Activated CD4-positive, alpha-beta T cell treated with anti-CD3 and anti-CD28 coated beads, Interleukin-2, amount 50 U/mL, for 24 hours (primary cell): ENCODE measurements at places on chromosomes 3 and 15.
A peak's percentile ranks its signal among the peaks of the same experiment; 100 is the strongest.

DNA sequence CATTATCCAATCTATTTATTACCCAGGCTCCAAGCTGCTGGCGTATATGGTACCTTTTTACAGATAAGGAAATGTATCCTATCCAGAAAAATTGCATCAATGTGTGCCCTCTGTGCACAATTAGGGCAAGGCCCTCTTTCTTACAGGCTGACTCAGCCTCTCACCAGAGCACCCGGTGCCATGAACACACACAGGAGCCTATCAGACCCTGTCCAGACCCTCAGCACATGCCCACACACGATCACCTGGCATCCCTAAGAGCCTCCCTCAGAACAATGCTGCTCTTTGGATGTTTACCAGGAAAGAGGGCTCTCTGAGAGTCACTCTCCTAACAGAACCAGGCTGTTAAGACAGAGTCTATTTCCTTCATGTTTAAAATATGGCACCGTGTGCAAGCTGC is 460.0 kb upstream of the TBL1XR1 start:
- no peak for DNase-seq

GRCh38 chr15:61380270-61380669 is 151.2 kb upstream of the RORA start:
- DNase-seq = no peak

GRCh38 chr3:133058243-133058642 is 20.1 kb downstream of the TMEM108 start:
- no peak for DNase-seq

GRCh38 chr15:31367730-31368344 is 41.2 kb downstream of the KLF13 start:
- no peak for DNase-seq

- peak; percentile 40 for DNase-seq
Observed at GRCh38 chr15:42273900-42274701, 868 bp upstream of the TMEM87A start.

DNA sequence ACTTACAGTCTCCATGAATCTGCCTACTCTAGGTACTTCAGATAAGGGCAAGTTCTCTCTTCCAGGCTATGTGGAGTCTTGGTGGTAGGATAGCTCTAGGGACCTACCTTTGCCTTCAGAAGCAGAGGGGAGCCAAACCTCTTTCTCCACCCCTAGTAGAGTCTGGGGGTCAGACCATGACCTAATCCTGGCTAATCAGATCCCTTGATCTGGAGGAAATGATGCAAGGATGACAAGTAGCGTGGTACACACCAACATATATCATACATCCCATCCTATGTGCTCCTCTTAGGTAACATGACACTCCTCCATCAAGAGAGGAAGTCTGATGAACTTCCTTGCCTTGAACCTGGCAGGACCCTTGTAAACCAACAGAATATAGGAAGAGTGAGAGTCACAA is 15.4 kb upstream of the PLA2G4F start:
- no peak for DNase-seq

DNA sequence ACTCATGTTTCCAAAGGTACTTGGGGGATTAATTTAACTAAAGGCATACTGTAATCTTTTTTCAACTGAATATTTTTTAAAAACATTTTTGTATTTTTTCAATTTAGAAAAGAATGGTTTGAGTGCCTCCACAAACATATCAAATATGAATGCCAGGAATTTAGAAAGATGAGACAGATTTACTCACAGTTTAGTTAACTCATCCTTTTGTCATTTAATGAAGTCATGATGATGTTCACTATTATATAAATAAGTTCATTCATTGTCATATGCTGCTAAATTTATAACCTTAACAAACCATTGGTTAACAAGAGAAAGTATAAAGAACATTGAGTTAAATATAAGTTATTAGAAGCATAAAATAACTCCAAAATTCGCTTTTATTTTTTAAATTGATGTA is 50.0 kb downstream of the FGF7 start:
- no peak for DNase-seq

DNA sequence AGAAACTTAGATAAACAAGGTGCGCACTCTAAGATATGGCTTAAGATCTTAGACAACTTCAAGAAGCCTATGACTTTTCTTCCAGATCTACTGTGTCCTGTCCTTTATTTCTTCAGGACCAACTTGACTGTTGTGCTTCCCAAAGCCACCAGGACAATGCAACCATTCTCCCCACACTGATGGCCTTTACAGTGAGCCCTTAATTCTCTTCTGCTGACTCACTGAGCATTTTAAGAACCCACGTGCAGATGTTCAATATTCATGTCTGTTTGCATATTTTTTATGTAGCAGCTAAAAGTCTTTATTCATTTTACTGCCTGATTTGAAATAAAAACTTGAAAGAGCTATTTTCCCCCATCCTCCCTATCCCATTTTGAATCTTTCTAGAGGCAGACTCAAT is 103.3 kb upstream of the SLC2A2 start:
- no peak for DNase-seq

GRCh38 chr3:59605318-59605717 is 555.5 kb upstream of the CFAP20DC start:
- no peak for DNase-seq

DNA sequence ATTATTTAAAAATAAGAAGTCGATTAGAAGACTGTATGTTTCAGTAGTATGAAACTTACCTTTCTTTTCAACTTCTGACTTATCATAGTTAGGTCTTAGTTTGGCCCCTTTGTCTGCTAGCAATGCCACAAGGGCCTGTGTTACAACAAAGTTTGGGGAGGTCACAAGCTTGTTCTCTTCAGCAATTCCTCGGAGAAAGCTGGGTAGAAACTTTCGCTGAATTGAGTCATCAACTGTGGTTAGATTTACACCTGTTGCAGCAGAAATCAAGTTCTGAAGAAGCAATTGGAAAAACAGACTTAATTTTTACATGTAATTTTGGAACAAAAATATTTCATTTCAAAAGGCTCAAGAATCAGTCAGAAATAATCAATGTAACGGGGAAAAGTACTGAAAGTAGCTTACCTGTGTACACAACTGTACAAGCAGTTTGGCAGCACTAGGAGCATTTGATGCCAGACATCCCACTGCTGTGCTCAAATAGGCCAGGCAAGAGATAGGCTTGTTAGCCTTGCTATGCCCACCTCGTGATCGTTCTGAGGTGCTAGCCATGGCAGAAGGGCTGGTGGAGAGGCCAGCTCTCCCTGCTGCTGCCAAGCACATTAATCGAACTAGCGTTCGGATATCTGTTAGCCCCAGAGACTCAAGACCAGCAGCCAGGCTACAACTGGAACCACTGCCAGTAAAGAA is 58.6 kb downstream of the FBXL22 start:
- DNase-seq = no peak

DNA sequence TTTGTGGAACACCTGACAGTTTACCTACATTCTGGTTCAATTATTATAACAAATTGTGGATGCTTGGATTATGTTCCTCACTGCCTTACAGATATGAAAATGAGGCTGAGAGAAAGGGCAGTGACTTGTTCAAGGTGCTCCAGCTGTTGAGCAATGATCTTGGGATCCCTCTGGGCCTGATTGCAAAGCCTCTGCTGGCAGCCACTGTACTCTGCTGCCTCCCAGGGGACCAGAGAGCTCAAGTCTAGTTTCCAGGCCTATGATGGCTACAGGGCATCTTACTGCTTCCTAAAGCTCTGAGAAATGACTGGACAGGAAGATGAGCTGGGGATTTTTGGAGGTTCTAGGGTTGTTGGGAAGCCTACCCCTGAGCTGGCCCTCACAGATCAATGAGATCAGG is 2.3 kb upstream of the SHC4 start:
- DNase-seq = no peak

DNA sequence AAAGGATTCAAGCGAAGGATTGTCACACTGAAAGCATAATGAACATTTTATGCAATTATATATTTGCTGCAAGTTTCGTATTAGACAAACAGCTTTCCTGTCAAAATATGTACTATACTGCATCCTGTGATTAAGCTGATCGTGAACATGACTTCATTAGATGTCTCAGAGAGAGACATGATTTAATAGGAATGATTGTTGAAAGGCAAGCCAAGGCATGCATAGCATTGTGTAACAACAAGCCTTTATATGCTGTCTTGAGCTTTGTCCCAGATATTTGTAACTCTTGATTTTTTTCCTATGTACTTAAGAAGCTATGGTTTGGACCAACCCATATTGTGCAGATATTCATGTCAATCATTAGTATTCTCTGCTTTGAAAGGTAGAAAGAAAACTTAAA is 309.1 kb downstream of the KCNH8 start:
- DNase-seq = no peak

GRCh38 chr3:183094711-183095110 is 4.6 kb downstream of the MCCC1 start:
- DNase-seq = no peak

- no peak for DNase-seq
Observed at GRCh38 chr15:36908991-36909390, 191.4 kb downstream of the MEIS2 start.

GRCh38 chr3:151439652-151440125 is 21.2 kb downstream of the IGSF10 start:
- no peak for DNase-seq

DNA sequence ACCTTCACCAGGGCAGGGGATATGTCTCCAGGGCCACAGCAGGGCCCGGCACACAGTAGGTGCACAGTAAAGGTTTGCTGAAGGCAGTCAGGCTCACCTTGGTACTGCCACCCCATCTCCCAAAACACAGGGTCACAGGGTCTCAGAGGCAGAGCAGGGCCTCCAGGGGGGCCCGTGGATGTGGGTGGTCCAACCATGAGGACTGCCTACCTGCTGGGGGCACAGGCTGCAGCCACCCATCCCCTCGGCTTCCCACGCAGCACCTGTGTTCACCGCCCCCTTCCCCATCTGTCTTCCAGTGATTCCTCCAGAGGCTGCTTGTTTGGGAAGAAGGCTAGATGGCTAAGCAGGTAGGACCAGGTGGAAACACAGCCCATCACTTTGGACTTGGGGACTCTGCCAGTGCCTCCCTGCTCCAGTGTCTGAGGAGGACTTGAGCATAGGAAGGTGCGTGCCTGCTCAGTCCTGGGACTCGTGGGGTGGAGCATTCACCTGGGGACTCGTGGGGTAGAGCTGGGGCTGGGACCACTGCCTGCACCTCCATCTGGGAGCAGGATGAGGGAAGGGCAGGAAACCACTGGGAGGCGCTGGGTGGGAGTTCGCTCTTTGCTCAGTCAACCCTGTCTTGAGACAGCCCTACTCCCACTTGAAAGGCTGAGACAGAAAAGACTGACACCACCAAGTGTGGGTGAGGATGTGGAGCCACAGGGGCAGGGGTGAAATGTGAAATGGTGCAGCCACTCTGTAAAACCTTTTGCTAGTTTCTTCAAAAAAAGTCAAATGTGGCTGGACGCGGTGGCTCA is 18.8 kb upstream of the PLXND1 start:
- no peak for DNase-seq

- DNase-seq = no peak
Observed at GRCh38 chr15:40829115-40829514, 607 bp upstream of the PPP1R14D start.

DNA sequence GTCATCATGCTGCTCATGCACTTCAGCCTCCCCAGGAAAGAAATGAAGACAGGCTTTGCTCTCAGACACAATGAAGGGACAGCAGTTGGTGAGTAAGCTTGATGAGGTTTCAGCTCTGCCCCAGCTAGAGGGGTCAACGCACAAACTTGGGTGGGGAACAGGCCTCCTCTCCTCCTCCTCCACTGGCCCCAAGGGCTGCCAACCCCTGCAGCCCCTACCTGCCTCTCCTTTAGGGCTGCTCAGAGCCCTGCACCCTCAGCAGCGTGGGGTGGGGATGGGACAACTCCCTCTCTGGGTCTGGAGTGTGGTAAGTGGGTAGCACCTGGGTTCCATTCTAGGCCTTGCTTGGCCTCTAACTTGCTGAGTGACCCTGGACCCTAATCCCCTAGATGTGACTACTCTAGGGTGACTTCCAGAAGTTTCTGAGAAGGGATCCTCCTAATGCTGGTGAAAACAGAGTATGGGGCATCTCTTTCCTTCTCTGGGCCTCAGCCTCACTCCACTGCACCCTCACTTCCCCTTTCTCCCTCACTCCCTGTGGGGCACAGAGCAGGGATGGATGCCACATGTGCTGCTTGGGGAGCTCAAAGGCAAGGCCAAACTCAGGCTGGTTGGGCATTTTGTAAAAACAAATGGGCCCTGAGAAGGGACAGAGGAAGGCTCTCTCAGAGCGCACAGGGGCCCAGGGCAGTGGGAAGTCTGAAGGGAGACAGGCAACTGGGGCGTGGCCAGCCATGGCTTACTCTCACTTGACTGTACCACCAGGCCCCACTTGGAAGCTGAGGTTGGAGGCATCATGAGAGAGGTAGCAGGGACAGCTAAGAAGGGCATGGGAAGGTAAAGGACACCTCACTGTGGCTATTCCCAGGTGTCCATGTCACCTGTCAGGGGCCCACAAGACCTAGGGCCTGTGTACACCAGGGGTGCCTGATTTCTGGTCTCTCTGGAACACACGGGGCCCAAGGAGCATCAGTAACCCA is 64.0 kb downstream of the SYNM start:
- DNase-seq = no peak

GRCh38 chr3:70137366-70137765 is 137.8 kb downstream of the SAMMSON start:
- DNase-seq = no peak

- no peak for DNase-seq
Observed at GRCh38 chr3:123725652-123726400, 141.0 kb upstream of the HACD2 start.

DNA sequence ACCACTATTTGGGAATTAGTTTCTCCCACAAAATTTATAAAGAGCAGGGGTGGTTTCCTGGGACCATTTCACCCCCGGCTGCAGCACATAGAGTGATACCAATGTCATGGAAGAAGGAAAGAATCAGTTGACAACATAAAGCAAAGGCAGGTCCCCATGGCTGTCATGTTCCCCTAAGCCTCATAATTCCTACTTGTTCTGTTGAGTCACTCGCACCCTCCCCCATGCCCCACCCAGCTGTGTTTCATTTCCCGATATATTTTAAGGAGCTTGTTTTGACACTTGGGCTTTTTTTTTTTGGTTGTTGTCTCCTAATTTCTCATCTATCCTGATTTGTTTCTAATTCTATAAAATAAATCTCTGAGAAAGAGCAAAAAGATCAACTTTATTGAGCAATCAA is 24.9 kb downstream of the ERC2 start:
- DNase-seq = no peak

GRCh38 chr3:63961891-63962290 is 49.7 kb upstream of the SCAANT1 start:
- DNase-seq = peak; percentile 22
